ENCODE measurements at places on chromosomes 3 and 15.

- no peak for DNase-seq
Measured at GRCh38 chr15:59180945-59181600, 25.6 kb upstream of the LDHAL6B start.

DNA sequence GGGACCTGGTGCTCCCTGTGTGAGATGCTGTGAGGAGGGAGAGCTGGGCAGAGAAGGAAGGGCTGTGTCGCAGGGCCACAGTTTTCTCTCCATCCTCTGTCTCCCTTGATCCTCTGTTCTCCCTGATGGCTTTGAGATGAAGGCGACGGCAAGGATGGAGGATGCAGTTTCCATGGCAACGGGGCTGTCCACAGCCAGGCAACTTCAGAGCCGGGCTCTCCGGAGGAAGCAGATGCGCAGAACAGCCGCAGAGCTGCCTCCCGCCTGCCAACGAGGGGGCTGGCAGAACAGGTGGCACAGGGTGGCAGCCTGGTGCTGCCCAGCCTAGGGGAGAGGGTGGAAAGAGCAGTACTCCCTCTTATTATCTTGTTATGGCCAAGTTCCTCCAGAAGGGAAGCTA lies 9.9 kb upstream of the GRM2 start:
- DNase-seq, result no peak

GRCh38 chr15:43144512-43144911 lies 11.1 kb downstream of the TMEM62 start:
- peak; percentile 56 for DNase-seq

DNA sequence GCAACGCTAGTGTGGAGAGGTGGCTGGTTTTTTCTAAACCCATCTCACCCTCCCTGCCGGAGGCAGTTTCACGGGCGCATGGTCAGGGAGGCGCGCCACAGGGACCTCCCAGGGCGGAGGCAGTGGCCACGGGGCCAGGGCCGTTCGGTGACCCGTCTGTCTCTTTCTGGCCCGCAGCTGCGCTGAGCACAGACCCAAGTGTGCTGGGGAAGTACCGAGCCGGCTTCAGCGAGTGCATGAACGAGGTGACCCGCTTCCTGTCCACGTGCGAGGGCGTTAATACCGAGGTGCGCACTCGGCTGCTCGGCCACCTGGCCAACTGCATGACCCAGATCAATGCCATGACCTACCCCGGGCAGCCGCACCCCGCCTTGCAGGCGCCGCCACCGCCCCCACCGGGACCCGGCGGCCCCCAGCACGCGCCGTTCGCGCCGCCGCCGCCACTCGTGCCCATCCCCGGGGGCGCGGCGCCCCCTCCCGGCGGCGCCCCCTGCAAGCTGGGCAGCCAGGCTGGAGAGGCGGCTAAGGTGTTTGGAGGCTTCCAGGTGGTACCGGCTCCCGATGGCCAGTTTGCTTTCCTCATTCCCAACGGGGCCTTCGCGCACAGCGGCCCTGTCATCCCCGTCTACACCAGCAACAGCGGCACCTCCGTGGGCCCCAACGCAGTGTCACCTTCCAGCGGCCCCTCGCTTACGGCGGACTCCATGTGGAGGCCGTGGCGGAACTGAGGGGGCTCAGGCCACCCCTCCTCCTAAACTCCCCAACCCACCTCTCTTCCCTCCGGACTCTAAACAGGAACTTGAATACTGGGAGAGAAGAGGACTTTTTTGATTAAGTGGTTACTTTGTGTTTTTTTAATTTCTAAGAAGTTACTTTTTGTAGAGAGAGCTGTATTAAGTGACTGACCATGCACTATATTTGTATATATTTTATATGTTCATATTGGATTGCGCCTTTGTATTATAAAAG lies 1.8 kb downstream of the HES1 start:
- DNase-seq, result peak; percentile 59

GRCh38 chr3:66353530-66353929 lies 132.7 kb downstream of the SLC25A26 start:
- DNase-seq, result no peak

GRCh38 chr3:38579141-38579540 lies 70.3 kb downstream of the SCN5A start:
- DNase-seq, result no peak

DNA sequence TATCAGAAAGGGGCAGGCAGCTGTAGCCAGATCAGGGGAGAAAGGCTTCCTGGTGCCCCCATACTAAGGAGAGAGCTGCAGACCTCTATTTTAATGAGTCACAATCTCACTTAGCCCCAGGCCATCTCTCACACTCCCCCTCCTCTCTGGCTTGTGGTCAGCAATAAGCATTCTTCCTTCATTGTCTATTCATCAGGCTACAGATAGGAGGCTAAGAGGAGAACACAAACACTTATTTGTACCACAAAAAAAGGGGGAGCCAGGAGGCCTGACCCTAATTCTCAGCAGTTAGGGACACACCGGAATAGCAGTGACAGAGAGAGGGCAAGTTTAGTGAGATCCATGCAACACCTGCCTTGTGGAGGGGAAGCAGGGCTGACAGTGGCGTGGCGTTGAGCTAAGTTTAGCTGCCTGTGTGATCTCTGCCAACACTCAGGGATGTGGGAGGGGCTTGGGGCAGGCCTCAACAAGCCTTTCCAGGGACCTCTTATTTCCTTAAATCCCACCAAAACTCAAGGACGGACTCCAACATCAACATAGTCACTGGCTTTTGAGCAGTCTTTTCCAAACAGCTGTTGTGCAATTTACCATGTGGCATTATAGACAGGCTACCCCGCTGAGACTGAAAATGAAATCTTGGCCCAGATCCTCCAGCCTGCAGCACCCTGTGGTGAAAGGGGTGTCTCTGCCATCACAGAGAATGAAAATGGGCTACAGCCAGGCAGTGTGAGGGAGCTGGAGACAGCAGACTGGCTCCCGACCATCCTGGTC lies 191.9 kb upstream of the TSC22D2 start:
- DNase-seq, result peak; percentile 11

- no peak for DNase-seq
Measured at GRCh38 chr3:193944518-193944884, 191.4 kb upstream of the HES1 start.

DNA sequence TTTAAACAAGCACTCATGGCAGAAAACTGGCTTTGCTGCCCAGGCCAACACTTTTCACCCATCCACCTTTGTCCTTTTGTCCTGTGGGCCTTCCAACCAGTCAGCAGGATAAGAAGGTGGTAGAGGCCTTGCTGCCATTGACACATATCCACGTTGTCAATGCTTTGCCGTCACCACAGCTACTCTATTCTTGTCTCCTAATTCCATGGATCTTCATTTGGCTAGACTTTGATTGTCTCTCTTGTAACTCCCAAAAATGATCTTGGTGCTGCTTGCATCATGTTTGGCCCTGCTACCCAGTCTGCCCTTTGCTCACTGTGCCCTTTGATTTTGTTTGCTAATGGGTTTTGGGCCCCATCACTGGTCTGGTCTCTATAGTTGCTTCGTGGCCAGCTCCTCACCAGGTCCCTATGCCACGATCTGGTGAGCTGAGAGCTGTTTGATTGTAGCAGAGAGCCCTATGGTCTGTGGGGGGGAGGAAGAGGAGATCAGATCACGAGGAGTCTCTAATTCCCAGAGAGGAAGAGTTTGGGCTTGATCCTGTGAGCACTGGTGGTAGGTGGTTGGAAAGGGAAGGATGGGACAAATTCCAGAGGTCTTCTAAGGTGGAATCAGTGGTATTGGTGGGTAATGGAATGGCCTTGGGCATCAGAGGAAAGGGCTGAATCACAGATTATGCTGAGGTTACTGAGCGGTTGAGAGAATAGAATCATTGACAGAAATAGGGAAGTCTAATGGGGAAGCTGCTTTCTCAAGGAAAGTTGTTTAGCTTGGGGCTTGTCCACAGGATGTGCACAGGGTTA lies 40.3 kb downstream of the ABHD2 start:
- peak; percentile 71 for DNase-seq

DNA sequence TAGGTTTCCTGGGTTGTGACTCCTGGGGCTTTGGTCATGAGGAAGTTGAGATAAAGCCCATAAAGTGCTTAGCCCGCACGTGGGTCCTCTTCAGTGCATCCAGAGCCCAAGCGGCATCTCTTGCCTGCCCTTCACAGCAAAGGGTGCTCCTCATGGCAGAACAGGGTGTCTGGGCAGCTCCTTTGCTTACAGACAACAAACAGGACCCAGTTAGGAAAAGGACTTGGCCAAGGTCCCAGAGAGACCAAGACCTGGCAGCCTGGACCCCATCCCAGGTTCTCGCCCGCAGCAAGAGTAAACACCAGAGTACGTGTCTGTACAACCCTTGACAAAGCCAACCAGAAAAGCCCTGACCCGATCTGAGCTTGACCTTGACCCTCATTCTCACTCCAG lies 27.0 kb downstream of the ALS2CL start:
- DNase-seq, result no peak

- DNase-seq, result no peak
Measured at GRCh38 chr3:117052395-117052794, 342.8 kb downstream of the TUSC7 start.

- no peak for DNase-seq
Measured at GRCh38 chr15:68658641-68659358, 80.0 kb downstream of the CORO2B start.

DNA sequence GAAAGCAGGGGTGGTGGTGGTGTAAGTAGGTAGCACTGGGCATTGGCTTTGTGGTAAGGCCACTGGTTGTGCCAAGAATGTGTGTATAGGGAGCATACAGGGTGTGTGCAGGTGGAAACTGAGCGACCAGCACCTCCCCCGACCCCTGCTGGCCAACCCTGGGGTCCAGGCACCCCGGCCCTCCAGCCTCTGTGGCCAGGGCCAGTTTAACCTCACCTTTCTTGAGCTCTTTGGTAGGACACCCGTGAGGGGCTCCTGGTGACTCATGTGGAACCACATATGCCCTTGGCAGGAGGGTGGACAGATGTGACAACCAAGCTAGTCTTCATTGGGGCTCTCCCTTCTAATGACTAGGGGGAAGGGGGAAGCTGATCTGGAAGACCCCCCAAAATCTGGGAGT lies 19.5 kb downstream of the SHF start:
- no peak for DNase-seq

DNA sequence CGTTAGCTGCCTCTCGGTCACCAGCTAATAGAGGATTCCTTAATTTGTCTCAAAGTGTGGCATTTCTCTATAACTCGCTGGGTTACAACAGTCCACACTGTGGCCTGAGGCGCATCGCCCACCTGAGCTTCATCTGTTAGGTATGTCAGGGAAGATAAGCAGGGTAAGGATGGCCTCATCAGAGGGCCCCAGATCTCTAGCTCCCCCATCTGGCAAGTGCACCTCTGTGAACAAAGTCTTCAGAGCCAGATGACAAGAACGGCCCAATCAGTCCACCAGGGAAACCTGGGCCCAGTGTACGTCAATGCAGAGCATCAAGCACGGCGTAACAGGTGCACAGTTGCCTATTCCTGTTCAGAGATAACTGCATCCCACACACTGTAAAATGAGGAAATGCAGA lies 23.2 kb downstream of the FRG2C start:
- no peak for DNase-seq

GRCh38 chr3:45168451-45168850 lies 22.3 kb upstream of the CDCP1 start:
- no peak for DNase-seq

- DNase-seq, result peak; percentile 65
Measured at GRCh38 chr3:38131621-38132369, 5.1 kb downstream of the ACAA1 start.

DNA sequence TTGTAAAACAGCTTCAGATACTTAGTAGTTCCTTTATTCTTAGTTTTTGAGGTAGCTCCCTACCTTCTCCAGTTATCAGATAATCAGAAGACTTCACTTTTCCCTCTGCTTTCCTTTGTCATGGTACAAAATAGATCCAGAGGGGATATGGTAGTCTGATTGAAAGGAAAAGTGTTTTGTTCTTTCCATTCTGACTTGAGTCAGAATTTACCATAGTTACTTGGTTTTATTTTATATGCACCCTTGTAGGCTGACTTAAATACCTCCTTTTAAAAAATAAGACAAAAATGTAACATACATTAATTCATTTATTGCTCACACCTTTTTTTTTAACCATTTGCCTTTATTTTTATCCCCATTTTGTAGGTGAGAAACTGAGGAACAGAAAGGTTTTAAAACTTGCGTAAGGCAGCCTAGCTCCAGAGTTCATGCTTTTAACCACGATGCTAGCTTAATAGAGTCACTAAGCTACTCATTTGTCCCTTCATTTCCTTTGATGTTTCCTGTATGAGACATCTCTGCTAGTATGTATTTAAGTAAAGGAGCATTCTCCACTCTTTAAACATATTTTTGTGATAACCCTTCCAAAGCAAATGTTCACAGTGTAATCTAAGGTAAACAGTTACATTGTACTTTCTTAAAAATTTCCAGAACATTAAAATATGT lies 187.5 kb downstream of the KLHL25 start:
- no peak for DNase-seq

DNA sequence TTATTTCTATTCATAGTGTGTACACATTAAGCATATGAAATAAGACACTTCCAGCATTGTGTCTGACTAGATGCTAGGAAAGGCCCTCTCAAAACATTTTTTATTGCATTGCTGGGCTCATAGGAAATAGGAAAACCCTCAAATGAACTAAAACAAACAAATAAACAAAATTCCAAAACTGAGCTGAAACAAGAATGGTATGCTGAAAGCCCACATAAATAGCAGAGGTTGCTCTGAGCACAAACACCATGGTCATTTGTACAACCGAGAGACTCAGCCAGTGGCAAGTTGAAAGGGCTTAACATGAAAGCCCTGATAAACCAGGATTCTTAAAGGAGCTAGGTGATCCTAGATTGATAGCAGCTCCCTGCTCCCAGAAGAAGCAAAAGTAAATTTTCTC lies 310.0 kb upstream of the WNT5A start:
- no peak for DNase-seq

GRCh38 chr3:187456250-187456649 lies 88.1 kb downstream of the RTP4 start:
- DNase-seq, result no peak

DNA sequence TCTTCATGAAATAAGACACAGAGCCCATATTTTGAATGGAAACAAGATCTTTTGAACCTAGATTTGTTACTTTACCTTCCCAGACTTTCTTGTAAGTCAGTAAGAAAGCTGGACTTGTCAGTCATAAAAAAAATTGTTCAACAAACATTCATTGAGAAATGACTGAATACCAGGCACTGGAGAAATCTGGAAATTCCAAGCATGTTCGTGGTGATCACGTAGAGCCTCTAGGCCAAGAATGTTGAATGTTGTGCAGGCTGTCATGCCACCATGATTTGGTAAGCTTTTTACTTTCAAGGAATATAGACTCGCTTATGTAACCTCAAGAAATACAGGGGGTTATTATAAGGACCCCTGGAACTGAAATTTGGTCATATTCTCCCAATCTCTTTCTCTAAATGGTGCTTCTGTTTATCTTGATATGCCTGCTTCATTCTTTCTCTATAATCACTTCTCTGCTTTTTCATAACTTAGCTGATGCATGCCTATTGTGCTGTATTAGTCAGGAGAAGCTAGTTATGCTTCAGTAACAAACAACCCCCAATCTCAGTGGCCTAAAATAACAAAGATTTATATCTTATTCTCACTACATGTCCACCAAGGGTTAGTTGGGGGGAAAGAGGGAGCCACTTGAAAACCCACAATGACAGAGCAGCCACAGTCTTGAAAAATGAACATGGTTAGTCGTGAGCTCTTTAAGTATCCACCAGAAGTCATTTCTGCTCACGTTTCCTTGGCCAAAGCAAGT lies 3.4 kb upstream of the TPM1 start:
- no peak for DNase-seq

GRCh38 chr15:54803134-54803808 lies 393.5 kb downstream of the RSL24D1 start:
- peak; percentile 78 for DNase-seq

- no peak for DNase-seq
Measured at GRCh38 chr3:123584284-123584987, 417 bp downstream of the HACD2 start.

GRCh38 chr3:97658668-97659285 lies 105.8 kb upstream of the ARL6 start:
- DNase-seq, result peak; percentile 52
